ENCODE measurements at places on chromosomes 6 and 20.

GRCh38 chr6:142045380-142046278 is 87.1 kb upstream of the GJE1 start:
- peak; percentile 39 for DNase-seq

DNA sequence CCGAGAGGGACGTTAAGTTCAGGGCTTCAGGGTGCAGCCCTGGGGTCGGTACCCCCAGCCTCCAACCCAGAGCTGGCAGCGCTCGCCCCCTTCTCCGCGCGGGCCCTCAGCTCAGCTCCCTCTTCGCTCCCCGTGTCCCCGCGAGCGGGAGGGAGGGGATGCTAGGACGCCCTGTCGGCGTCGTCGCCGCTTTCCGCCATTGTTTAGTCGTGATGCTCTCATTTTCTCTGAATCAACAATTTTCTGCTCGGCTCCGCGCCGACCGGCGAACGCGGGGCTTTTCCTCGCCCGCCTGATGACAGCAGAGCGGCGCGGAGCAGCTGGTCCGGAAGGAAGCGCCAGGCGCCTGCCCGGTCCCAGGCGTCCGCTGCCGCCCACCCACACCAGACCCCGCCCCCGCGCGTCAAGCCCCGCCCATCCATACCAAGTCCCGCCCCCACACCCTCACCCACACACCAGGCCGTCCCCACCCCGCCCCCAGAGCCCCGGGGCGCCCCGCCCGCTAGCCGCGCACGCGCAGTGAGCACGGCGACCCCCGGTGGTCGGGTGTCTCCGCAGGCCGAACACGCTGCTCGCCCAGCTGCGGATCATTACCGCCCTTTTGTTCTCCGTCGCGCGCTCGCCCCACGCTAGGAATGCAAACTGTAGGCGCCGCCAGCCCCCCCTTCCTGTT is 50.1 kb upstream of the SLC32A1 start:
- no peak for DNase-seq

- peak; percentile 24 for DNase-seq
Measured at GRCh38 chr6:112331306-112331705, 15.8 kb upstream of the RFPL4B start.

DNA sequence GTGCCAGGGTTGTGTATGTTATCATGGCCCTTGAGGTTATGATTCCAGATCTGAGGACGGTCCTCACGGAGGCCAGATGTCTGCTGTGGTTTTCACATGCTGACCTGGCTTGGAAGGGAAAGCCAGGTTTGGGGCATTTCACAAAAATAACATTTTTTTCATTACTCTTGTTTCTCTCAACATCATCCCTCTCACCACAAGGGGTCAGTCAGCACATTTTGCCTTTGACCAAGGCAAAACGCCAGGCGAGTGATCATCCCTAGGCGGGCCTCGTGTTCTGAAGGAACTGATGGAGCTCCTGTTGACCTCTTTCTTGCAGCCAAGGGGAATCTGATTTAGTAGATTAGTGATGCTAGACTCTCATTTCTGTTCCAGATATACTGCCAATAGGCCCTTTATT is 133.5 kb downstream of the TBC1D7 start:
- peak; percentile 31 for DNase-seq

DNA sequence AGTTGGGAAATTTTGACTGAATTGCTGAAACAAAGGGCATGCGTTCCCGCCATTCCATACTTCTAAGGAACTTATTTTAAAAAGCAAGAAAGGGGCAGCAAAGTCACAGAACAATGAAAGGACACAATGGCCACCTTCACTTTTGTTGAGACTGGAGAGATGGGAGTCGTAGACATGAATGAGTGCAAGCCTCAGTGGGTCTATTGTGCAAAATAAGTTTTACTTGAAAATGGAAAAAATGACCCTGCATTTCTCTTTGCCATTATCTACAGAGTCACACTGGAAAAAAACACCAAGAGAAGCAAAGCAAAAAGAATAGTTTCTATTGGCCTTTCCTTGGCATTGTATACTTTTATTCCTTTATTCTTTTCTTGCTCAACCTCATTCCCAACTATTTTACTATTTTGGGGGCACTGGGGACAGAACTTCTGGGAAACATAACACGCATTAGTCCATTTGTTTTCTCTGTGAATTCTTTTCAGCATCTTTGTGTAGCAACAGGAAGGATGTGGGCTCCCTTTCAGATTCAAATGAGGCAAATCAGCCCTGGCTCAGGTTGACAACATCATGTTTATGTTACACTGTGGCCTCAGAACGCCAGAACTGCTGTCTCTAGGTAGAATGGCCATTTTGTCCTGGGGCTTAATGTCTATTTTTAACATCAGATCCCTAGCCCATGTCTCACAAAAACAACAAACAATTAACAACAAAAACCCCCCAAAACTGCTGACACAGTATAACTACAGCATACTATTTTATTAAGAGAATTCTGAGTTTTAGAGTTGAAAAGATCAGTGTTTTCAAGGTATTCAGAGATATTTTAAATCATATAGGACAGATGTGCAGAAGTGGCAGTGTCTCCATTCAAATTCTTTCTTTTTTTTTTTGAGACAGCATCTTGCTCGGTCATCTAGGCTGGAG is 122.2 kb downstream of the FYN start:
- DNase-seq, result no peak

DNA sequence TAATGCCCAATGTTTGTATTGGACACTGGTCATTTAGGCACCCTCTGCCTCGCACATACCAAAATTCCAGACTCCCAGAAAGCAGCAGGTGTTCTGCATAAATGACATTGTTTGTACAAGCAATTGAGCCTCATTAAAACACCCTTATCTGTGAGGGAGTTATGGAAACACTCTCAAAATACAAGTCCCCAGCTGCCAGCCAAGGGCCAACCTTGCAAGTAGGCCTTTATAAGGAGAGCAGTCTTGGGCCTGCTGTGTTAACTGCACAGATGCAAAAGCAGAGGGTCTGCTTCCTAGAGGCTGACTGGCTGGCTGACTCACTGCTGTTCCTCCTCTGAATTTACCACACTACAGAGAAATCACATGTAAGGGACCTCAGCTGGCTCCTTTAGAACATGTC is 150.4 kb upstream of the HMGN3 start:
- DNase-seq, result no peak

GRCh38 chr6:122853259-122853995 is 64.4 kb downstream of the SMPDL3A start:
- DNase-seq, result no peak

DNA sequence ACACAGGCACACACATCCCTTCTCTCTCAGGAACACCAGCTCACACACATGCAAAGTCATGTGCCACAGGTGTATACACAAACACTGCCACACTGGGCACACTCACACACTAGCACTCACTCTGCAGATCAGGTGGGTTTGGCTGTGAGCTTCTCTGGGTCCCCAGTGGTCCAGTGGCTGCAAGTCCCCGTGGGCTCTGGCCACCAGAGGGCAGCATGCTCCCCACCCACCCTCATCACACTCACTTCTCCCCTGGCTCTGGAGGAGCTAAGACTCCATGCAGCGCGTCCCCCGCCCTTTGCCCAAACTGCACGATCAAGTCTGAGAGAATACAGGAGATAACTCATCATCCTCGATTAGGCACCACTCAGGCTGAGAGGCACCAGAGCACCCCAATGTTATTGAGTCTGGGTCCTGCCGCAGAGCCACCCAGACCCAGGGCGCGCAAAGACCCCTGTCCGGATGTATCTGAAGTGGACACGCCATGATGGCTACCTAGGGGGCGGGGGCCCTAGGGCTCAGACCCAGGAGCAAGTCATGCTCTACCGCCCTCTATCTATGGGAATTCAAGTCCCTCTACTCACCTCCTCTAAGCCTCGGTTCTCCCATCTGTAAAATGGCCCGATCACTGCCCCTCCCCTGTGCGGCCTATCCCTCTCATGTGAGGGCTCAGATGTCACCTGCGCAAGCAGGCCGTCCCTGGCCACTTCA is 90.5 kb downstream of the GRM4 start:
- DNase-seq, result no peak

- DNase-seq, result no peak
Measured at GRCh38 chr20:6468423-6469116, 298.9 kb upstream of the BMP2 start.

GRCh38 chr6:26021350-26022131 is 58.9 kb downstream of the TRIM38 start:
- DNase-seq, result peak; percentile 99

GRCh38 chr6:157442291-157442690 is 61.3 kb downstream of the ZDHHC14 start:
- no peak for DNase-seq

DNA sequence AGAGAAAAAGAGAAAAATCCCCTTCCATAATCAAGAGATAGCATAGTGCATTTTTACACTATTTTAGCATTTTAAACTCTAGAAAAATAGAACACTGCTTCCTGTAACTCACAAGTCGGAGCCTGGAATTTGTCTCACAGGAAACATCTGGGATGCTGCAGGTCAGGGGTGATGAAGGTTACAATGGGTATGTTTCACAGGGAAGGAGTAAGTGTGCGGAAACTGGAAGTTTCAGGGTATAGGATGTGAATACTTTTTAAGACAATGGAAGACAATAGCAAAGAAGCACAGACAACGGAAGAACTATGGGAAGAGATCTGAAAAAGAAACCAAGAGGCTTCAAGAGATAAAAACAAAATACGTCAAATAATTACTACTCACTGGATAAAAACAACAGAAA is 361.0 kb upstream of the MARCKS start:
- no peak for DNase-seq

DNA sequence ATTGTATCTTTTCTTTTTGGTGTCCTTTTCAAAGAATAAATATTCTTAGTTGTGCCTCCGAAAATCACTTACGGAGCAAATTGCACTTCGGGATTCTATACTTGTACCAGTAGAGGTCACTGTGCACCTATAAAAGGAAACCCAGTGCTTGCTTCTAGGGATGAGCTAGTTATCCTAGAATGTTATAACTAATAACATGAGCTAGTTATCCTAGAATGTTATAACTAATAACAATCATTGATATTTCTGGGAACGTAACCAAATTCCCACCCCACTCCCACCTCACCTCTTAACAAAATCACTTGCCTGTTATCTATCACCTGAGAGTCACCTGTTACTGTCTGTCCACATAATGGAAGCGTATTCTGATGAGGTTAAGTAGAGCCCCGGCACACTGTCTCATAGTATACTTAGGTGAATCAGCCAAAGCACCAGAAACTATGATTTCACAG is 126.9 kb upstream of the TIAM2 start:
- DNase-seq, result peak; percentile 70

GRCh38 chr20:54176610-54177009 is 2.8 kb upstream of the CYP24A1 start:
- DNase-seq, result no peak

DNA sequence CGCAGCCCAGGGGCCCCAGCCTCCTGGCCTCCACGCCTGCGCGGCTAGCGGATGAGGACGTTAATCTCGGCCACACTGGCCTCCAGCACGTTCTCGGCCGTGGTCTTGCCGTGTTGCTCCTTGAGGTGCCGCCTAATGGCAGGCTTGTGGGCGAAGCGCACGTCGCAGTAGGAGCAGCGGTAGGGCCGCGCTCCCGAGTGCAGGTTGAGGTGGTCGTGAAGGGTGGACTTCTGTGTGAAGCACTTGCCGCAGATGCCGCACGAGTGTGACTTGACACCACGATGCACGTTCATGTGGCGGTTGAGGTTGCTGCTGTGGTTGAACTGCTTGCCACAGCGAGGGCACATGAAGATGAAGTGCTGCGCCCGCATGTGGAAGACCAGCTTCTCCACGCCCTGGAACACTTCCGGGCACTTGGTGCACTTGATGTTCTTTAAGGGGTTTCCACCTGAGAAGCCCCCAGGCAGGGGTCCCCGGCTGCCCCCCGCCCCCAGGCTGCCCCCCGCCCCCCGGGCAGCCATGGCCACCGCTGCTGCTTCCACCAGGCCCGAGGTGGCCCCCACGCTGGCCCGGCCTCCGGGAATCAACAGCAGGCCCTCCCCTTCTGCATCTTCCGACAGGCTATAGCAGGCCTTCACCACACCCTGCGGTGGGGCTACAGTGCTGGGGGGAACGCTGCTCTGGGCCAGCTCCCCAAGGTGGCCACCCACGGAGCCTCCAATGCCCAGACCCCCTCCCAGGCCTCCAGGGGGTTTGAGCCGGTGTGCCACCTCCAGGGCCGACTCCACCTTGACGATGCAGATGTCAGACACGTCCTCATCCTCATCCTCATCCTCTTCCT is 1.8 kb downstream of the ZBTB12 start:
- no peak for DNase-seq

DNA sequence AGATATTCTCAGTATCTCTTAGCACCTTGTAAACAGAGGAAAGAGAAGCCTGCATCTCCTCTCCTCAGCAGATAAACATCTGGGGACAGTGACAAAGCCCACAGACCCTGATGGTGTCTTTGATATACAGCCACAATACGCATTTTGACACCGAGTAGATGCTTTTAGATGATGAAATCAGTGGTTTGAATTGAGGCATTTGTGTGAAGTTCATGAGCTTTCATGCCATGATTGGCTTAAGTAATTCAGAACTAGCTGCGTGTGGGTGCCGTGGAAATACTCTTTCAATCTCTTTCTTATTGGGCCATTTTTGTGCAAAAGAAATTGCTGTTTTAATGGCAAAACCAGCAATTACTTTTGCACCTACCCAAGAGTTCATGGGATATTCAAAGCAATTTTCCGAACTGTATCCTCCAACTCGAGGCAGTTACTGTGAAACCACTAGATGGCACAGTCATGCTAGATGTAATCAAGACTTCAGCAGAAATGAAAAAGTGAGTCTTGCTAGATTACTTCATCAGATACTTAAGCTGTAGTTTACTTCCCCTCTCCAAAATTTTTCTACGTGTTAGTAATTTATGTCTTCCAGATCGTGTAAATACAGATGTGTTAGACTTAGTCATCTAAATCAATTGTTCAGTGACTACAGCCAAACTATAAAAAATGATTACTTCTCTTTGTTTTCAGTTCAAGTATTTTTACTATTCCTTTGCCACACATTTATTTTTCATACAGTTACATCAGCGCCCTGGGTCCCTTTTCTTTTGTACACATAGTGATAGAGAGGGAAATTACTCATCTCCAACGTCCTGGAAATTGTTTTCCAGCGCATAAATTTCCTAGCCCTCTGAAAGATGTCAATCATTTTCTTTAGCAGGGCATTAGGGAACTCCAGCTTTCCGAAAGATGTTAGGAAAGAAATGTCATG is 49.4 kb downstream of the IYD start:
- peak; percentile 33 for DNase-seq

GRCh38 chr6:10584607-10585006 is 63.5 kb downstream of the GCNT2 start:
- no peak for DNase-seq

DNA sequence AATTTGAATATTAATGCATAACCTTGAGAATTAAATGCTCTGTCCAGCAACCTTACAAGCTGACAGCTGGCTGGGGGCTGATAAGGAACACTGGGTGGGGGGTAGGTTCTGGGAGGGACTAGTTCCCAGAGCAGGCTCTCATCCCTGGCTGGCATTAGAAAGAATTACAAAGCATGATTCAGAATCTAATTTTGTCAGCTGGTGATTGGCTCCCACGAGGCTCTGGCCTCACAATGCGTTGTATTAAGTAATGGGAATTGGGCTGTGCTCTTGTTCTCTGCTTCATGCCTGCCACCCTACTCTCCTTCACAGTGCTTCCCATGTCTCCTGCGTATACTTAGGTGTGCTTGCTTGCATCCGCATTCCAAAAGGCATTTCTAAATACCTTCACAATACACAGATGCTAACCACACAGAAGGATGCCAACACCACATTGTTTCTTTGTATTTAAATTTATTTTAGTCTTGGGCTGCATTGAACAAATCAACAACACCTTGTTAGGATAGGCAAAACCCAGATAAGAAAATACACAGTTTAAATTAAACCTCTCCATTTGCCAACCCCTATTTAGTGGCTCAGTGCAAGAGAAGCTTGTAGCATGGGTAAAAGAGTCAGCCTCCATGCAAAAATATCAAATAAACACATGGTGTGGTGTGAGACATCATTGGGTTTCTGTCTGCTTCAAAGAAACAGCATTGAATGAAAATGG is 434.5 kb upstream of the JAG1 start:
- DNase-seq, result no peak

All from T47D (cell line).